ENCODE measurements at places on chromosomes 1 and 21. TPM values are rescaled to one million over a fixed set of nuclear protein-coding genes. Genes with fewer than 3 reads are reported as not detected.

- DNase-seq, result no peak
These were observed 29.9 kb upstream of the EXO1 start for GRCh38 chr1:241817956-241818612.

- no peak for DNase-seq
These were observed 43.0 kb upstream of the TARDBP start for GRCh38 chr1:10969267-10969970.

DNA sequence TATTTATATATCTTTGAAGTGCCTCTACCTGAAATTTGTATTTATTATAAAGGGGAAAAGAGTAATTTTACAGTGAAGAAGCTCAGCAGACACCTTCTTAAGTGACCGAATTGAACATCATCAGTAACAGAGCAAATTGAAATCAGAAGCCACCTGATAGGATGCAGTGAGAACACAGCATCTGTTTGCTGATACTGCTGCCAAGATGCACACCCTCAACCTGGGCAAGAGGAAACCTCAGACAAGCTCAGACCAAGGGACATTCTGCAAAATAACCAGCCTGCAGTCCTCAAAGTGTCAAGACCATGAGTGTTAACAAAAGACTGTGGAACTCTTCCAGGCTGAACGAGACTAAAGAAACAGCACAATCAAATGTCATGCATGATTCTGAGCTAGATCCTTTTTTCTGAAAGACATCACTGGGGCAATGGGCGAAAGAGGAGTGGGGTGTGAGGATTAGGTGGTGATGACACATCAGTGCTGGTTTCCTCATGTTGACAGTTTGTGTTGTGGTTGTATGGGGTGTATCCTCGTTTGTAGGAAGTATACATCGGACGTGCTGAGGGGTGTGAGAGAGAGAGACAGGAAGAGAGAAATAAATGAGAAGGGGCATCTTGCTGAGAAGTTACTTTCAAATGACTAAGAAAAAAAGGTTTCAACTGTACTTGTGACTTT is 103.7 kb downstream of the ABCA4 start:
- no peak for DNase-seq

PLEKHG5 gene
- total RNA-seq, result 1.9 TPM

RNU1-3 gene
- total RNA-seq, result under 0.01 TPM

Data from liver (tissue), 10 donors.